ENCODE measurements at places on chromosomes 13 and 19.

DNA sequence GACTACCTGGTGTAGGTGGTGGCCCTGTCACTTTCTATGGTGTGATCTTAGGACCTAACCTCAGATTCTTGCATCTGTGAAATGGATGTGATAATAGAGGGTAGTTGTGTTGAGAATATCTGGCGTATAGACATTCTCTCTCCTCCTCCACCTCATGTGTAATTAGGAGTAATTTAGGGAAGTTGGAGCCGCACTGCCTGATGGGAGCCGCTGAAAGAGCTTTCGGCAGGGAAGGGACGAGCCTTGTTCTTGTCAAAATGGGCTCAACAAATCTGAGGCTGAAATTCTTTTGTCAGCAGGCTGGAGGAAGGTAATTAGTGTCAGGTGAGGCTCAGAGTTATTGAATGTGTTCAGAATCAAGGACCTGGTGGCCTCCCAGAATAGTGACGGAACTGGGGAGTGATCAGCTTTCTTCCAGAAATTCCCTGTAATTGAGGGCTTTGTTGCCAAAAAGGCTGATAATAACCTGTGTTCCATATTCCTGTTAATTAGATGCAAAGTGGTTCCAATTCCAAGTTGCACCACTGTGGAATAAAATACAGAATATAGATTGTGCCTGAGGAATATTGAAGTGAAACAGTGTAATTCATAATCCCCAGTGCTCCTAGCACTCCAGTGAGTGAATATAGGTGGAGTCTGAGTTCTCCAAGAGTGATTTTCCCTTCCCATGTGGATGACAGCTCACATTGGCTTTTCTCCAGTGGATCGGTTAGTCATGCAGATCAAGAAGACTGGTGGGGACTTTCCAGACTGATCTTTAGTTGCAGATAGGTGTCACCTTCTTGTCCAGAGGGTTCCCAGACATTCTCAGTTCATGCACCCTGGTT is 47.5 kb downstream of the SPATA13 start:
- DNase-seq: no peak

DNA sequence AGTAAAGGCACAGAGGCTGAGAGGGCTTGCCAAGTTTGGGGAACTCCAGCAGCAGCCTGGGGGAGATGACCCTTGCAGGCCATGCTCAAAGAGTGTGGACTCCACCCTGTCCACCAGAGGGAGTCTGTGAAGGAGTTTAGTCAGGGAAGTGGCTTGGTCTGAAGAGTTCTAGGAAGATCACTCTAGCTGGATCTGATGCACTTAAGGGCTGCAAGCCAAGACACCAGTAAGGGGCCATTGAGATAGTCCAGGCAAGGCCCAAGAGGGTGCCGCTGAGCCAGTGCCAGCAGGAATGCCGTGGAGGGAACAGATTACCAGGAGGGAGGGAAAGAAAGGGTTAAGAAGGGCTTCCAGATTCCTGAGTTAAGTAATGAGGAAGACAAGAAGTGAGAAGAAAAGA is 68.7 kb downstream of the ZAR1L start:
- DNase-seq: no peak

GRCh38 chr19:54096617-54097106 is 3.9 kb downstream of the OSCAR start:
- no peak for DNase-seq

DNA sequence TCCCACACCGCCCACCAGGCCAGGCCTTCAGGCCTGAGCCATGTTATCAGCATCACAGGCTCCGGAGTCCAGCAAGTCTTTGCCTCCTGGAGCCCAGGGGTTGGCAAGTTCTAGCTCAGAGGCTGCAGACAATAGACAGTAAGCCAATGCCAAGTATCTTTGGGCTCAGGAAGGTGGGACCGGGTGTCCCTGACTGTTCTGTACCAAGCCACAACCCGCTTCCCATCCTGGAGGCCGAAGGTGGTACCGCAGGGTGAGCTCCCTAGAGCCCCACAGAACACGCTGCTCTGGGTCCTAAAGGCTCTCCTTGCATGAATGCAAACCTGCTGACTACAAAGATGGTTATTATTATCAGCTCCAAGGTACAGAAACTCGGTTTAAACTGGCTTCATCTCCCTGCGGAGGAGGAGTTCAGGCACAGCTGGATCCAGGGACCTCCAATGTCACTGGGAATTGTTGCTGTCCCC is 5.5 kb upstream of the FSTL3 start:
- no peak for DNase-seq

- DNase-seq: no peak
Observed at GRCh38 chr19:48390188-48391099, 907 bp downstream of the KDELR1 start.

GRCh38 chr13:97889803-97890202 is 63.7 kb upstream of the IPO5 start:
- no peak for DNase-seq

DNA sequence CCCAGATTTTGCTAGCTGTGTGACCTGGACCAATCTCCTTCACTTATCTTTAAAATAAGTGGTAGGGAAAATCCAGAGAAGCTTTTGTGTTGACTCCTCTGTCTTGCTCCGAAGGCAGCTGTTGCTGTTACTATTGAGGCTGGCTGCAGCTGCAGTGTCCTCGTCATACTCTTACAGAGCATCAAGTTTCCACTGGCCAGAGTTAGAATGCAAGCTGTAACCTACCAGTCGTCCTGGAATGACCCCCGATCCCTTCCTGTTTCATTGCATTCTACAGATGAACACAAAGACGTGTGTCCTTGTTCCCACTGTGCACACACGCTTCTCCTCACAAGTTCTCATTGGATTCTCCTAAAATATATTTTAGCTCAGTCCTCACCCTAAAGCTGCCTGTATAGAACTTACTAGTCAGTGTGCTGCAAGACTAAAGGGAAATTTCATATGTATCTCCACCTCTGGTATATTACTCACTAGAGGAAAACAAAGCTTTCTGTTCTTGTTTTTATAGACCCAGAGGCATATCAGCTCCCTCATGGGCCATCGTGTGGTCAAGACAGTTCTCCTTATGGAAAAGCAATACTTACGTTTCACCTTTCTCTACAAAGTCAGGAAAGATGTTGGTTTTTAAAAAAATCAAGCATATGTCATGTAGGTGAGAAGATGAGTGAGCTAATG is 589.8 kb downstream of the LMO7 start:
- DNase-seq: no peak

DNA sequence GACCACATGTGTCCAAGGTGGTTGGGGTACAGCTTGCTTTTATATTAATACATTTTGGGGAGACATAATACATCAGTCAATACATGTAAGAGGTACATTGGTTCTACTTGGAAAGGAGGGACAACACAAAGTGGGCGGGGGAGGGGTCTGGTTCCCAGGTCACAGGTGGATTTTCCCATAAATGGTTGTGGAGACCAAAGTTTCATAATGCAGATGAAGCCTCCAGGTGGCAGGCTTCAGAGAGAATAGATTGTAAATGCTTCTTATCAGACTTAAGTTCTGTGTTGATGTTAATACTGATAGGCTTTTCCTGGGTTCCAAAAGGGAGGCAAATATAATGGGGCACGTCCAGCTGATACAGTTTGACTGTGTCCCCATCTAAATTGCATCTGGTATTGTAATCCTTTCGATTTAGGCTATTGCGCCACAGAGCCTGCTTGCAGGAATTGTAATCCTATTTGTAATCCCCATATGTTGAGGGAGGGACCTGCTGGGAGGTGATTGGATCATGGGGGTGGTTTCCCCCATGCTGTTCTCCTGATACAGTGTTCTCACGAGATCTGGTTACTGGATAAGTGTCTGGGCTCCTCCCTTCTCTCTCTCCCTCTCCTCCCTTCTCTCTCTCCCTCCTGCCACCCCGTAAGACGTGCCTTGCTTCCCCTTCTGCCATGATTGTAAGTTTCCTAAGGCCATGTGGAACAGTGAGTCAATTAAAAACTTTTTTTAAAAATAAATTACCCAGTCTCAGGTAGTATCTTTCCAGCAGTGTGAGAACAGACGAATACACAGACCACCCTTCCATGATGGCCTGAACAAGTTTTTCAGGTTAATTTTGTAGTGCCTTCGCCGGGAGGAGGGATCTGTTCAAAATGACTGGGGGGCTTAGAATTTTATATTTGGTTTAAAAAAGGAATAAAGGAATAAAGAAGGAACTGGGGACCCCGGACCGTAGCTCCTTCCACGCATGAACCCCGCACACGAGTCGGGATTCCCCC is 44.9 kb downstream of the ZNF823 start:
- no peak for DNase-seq

DNA sequence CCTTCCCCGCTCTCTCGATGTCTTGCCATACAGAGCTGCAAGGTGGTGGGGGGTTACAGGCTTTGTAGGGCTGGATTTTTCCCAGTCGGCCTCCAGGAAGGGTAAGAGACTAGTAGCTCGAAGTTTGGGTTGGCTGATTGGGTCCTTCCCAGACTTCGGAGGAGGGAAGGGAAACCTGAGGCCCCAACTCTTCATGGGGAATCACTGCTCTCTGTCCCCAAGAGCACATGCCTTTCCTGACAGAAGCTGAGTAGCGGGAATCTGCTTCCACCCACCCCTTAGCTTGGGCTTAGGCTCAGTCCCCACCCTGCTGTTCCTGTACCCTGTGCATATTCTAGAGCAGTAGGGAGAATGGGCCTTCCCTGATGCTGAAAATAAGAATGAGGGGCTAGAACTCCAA is 39.7 kb downstream of the PPP2R1A start:
- DNase-seq: no peak

GRCh38 chr13:97311956-97312355 is 89.8 kb downstream of the MBNL2 start:
- no peak for DNase-seq

DNA sequence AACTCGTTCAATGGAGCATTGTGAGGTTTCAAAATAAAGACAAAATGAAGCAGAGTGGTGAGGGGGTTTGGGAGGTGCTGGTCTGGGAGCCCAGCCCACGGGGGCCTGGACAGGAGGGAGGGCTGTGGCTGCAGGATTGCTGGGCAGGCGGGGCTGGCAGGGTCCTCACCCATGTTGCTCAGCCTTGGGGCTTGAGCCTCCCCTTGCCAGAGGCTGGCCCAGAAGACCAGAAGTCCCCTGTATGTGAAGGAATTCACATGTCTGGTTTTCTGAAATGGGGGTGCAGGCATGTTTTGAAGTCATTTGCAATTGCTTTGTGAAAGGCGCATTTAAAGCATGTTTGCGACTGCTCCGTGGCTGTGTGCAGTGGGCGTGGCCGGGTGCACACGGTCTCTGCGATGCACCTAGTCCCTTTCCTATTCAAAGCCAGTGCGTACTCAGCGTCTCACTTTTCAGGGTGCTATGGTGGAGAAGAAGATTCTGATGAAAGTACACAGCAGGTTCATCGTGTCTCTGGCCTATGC is 2.3 kb downstream of the GRK1 start:
- no peak for DNase-seq

DNA sequence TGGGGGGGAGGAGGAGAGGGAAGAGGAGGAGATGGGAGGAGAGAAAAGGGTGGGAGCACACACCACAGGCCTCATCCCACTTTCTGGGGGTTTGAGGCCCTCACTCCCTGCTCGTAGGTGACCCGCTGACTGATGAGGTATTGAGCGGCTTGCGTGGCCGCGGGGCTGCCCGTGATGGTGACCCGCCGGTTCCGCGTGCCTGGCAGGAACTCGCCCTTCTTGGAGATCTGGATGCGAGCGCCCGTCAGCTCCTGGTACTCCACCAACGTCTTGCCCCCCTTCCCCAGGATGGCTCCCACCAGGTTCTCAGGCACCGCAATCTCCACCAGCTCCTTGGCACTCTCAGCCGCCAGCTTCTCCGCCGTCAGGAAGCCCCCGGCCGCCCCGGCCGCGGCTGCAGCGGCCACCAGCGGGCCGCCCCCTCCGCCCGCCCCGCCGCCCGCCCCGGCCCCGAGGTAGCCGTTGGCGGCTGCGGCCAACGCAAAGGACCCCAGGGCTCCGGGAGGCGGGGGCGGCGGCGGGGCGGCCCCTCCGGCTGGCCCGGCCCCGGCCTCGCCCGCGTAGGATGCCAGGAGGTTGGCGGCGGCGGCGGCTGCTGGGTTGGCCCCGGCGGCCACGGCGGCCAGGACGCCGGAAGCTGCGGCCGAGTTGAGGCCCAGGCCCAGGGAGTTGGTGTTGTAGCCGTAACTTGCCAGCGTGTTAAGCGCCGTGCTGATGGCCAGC is 25.4 kb upstream of the NANOS2 start:
- no peak for DNase-seq

DNA sequence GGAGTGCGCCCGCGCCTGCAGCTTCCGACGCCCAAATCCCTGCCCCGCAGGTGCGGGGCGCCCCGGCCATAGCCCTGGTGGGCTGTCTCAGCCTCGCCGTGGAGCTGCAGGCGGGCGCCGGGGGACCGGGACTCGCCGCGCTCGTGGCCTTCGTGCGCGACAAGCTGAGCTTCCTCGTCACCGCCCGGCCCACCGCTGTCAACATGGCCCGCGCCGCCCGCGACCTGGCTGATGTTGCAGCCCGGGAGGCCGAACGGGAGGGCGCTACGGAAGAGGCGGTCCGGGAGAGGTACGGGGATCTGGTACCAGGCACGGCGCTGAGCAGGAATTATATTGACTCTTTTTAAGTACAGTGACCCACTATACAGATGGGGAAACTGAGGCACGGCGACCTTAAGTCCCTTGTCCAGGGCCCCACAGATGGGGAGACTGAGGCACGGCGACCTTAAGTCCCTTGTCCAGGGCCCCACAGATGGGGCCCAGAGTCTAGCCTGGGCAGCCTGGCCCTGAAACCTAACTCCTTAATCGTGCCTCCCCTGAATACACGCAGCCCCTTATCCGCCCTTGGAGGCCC is 586 bp downstream of the MRI1 start:
- DNase-seq: no peak

- DNase-seq: no peak
Observed at GRCh38 chr13:104823071-104823470, 1712.4 kb downstream of the EFNB2 start.

DNA sequence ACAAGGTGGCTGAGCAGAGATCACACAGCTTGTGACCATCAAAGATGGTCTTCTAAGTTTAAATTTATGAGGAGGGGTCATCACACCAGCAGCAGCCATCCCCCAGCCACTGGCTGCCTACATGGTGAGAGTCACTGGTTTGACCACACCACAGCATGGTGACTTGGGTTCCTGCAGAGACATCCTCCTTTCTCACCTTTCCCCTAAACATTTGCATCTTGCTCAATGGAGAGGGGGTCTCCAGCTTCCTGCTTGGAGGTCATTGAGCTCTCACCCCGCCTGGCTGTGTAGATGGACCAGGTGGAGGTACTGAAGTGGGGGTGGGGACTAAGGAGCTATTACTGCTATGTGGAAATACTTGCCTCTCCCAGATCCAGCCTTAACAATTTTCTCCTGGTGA is 247.6 kb upstream of the ARGLU1 start:
- DNase-seq: no peak

DNA sequence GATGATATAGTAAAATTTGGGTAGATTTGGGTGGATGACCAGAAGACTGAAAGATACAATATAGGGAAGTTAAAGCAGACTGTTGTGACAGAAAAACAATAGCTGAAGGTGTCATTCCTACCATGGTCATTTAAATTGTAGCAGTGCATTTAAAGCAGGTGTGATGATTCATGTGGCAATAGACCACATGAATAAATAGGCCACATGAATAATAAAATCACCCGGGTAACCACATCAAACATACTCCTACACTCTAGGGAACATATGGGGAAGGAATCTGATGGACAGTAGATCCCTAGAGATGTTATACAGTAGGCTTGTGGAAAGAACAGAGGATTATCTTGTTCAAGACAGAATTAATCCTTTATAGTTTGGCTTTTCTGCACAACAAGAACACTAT is 392.6 kb downstream of the SLITRK5 start:
- no peak for DNase-seq

GRCh38 chr13:98769736-98770135 is 17.3 kb upstream of the SLC15A1 start:
- no peak for DNase-seq

GRCh38 chr13:26202365-26202972 is 19.6 kb downstream of the RNF6 start:
- DNase-seq: no peak

GRCh38 chr13:110637747-110638146 is 22.4 kb downstream of the NAXD start:
- DNase-seq: no peak
